ENCODE measurements at places on chromosomes 2 and 18. TPM values are rescaled to one million over a fixed set of nuclear protein-coding genes. Genes with fewer than 3 reads are reported as not detected.

DNA sequence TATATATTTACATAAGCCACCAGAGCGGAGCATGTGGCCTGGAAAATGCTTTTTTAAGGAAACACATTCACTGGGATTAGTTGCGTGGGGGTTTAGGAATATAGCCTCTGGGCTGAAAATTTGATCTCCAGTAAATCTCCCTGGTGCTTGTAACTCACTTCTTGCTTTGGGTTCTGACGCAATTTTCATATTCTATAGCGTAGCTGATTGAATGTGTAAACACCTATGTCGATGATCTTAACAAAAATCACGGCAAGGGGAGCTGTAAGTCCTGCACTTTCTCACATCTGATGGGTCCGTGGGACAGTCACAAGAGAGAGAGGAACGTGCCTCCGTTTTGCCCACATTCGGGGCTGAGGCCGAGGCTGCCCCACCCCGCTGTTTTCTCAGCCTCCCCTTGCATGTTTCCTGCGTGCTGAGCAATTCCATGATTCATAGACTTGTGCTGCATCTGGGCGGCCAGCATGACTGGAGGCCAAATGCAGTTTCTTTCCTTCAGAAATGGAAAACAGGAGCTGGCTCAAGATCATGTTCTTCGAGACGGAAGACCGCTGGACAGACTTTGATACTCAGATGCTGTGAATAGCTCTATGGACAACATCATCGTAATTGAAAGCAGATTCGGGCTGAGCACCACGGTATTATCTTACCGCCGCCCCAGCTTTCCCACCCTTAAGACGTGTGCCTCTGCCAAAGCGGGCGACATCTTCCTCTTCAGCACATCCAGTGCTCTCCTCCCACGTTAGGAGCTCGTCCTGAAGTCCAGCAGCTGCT is 109.2 kb downstream of the TMEM18 start:
- peak; percentile 81 for DNase-seq

DNA sequence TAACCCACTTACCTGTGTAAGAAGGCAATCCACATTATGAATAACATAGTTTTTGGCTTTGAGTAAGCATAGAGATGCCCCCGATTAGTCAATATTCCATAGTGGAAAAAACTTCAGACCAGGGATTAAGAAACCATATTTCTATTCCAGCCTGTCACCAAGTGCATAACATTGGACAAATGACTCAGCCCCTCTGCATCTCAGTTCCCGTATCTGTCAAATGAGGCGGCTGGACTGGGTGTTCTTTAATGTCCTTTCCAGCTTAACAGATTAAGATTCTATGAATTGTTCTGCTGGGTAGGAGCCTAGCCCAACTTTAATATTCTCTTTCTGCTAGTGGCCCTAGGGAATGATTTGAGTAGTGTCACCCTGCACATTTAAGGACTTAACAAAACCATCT is 11.8 kb upstream of the FTCDNL1 start:
- no peak for DNase-seq

- no peak for DNase-seq
Measured at GRCh38 chr18:4068552-4069158, 386.5 kb downstream of the DLGAP1 start.

DNA sequence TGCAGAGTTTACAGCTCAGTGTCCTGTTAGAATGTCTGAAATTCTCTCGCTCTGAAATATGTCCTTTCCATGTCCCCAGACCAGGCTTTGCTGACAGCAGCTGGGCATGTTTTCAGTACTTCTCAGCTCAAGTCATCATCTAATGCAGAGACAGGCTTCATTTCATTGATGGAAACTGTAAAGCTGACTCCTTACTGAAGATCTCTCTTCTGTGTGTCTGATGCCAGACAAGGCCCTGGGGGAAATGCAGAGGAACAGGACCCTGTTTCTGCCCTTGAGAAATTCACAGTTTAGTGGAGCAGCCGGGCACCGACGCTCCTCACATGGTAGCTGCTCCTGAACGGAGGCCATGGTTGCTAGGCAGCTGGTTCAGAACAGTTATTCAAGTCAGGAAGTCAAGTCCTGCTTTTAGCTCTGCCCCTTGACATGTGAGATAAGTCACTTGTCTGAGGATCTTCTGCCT is 24.6 kb upstream of the FZD7 start:
- DNase-seq = no peak

The MROH2A gene
- total RNA-seq = not detected

The C2orf66 gene
- total RNA-seq = not detected

The LCT gene
- total RNA-seq = not detected
